Activated CD4-positive, alpha-beta memory T cell treated with anti-CD3 and anti-CD28 coated beads for 36 hours (primary cell): ENCODE measurements at places on chromosomes 7 and 10.

DNA sequence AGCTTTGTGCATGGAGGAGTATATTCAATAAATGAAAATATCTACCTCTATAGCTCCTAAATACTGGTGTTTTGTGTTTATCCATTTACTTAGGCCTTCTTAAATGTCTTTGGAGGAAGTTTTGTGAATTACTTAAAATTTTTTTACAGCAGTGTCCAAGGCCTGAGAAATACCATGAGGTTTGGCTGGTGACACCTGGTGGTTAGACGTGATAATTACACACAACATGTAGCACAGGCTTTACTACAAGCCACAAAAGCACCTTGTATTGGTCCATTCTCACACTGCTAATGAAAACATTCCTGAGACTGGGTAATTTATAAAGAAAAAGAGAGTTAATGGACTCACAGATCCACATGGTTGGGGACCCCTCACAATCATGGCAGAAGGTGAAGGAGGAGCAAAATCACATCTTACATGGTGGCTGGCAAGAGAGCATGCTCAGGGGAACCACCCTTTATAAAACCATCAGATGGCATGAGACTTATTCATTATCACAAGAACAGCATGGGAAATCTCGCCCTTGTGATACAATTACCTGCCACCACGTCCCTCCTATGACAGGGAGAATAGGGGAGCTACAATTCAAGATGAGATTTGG is 20.6 kb downstream of the HYAL4 start:
- DNase-seq, result peak; percentile 36

GRCh38 chr10:15857107-15857575 is 3.2 kb downstream of the MINDY3 start:
- DNase-seq, result no peak

DNA sequence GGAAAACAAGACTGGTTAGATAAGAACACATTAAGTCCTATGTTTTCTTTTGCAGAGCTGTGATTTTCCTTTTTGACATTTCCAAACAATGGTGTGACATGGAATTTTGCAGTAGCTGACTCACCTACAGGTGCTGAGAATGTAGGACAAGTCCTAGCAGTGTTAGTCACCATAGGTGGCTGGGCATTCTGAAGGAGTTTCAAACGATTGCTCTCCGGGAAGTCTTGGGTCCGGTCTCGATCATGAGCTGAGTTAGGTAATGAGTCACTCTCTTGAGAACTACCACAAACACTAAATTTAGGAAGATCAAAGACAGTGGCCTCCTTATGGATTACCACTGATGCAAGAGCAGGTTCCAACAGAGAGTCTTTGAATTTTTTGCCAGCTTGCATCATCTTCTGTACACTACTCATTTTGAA is 3.6 kb downstream of the FIGNL1 start:
- peak; percentile 49 for DNase-seq

DNA sequence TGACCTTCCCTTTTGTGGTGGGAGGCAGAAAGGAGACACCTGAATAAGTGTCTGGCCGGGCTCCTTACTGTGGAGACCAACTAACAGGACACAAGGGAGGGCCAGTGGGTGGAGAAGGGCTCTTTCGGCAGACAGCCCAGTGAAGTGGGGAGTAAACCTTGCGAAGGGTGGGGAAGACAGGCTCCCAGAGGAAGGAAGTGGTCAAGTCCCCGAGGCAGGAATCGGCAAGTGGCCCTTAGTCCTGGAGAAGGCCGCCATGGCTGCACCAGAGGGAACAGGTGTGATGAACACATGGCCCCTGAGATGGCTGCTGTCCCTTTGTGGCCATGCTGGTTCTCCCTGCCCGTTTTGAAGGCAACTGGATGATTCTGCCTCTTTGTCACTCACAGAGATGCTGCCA is 187.2 kb upstream of the IGFBP3 start:
- no peak for DNase-seq

DNA sequence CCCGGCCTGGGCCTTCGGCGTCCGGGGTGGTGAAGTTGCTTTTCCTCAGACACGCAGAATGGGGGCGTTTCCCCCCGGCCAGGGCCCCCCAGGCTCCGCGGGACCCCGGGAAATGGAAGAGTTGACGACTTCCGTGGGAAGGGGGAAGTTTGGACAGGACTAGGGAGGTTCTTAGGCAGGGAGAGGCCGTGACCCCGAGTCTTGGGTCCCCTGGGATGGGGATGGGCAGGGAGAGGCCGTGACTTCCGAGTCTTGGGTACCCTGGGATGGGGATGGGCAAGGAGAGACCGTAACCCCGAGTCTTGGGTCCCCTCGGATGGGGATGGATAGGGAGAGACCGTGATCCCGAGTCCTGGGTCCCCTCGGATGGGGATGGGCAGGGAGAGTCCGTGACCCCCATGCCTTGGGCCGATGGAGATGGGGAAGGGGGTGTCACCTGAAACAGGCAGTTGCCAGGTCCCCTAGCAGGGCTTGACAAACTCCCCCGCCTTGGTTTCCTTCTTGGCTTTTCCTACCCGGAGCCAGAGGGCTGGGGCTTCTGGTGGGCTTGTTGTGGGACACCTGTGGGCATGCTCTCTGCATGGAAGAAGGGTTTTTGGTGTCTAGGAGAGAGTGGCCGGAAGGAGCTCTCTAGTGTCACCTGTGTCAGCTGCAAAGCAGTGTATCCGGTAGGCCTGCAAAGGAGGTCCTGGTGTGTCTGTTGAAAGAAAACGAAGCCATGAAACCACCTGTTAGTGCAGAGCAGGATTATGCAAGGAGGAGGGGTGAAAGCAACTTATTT is 1.1 kb downstream of the TRRAP start:
- DNase-seq, result peak; percentile 80

DNA sequence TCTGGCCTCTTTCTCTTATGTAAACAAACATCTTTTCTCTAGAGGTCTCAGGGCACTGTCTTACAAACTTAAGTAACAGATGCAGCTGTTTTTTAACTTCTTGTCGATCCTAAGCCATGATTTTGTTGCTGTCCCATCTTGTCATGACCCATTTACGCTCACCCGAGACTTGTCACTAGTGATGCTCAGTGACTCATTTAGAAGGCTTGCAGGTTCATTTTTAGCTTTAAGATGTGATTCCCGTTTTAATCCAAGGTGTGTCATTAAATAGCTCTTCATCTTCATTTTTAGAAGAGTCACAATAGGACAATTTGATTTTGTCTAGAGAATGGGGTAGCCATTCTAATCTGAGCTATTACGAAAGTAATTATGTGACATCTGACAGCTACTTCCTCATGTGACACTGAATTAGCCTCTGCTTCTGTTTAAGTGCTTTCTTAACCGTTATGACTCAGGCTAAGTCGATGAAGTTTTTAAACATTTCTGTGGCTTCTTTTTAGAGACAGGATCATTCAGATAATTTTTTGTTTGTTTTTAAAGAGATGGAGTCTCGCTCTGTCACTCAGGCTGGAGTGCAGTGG is 42.7 kb downstream of the SPDYE5 start:
- DNase-seq, result no peak

DNA sequence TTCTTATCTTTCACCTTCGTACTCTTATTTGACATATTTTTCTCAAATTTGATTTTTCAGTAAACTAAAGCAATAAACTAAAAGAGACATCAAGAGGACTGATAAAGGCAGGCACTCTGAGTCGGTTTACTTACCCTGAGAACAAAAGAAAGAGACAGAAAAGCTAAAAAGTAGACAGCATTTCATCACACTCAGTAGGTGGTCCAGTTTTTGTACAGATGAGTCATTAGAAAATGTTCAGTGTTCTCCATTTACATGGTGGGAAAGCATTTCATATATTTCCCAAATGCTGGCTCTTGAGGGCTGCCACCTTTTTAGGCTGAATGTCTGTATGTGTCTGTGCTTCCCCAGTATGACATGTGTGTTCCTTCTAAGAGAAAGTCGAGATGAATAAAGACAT is 52.7 kb downstream of the NHLRC2 start:
- no peak for DNase-seq

DNA sequence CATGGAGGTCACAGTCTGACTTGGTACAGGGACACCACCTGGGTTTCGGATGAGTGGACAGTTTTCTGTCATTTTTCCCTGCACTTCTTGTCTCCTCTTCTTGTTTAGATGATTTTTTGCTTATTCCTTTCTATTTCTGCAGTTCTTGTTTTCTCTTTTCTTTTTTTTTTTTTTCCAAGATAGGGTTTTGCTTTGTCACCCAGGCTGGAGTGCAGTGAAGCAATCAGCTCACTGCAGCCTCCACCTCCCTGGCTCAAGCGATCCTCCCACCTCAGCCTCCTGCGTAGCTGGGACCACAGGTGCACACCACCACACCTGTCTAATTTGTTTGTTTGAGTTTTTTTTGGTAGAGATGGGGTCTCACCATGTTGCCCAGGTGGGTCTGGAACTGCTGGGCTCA is 49.7 kb upstream of the RASGEF1A start:
- no peak for DNase-seq

- no peak for DNase-seq
Observed at GRCh38 chr10:108362296-108362695, 1197.8 kb upstream of the SORCS1 start.

- DNase-seq, result no peak
Observed at GRCh38 chr10:14736043-14736442, 38.7 kb downstream of the FAM107B start.

- DNase-seq, result no peak
Observed at GRCh38 chr10:13724484-13724883, 137.7 kb downstream of the PRPF18 start.

- DNase-seq, result no peak
Observed at GRCh38 chr10:70320751-70321150, 36.9 kb upstream of the NPFFR1 start.

DNA sequence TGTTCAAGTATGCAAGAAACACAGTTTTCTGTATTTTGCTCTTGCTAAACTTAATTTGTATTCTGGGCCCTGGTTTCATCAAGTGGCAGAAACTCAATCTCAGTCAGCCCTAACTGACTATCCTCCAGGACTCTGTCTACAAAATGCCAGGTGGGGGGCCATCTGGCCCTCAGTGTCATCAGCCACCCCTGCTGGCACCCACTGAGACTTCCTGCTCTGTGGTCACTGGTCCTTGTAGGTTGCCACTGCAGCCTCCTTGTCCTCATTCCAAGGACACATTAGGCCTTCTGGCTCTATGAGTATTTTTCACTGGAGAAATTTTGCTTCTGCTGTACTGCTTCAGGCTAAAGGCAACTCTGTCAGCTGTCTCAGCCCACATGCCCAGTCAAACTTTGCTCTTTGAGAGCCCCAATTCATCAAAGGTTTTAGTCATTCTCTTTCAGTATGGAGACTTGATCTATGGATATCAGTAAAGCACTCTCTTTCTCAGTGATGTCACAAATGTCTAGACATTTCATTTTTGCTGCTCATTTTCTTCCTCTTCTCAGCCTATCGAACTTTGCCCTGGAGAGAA is 163.6 kb downstream of the KCND2 start:
- no peak for DNase-seq

- peak; percentile 58 for DNase-seq
Observed at GRCh38 chr7:74174606-74175082, 488 bp downstream of the EIF4H start.

DNA sequence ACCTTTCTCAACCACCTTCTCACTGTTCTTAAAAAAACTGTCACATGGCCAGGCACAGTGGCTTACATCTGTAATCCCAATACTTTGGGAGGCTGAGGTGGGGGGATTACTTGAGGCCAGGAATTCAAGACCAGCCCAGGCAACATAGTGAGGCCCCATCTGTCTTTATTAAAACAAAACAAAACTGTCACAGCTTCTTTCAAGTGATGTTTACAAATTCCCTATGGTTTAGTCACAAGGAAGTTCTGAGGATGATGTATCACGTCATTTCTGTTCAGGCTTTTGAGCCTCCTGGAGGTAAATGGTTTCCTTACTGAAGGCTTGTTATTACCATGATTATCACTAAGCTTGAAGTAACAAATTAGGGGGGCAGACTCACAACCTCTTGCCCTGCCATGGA is 186.2 kb downstream of the CFTR start:
- no peak for DNase-seq

DNA sequence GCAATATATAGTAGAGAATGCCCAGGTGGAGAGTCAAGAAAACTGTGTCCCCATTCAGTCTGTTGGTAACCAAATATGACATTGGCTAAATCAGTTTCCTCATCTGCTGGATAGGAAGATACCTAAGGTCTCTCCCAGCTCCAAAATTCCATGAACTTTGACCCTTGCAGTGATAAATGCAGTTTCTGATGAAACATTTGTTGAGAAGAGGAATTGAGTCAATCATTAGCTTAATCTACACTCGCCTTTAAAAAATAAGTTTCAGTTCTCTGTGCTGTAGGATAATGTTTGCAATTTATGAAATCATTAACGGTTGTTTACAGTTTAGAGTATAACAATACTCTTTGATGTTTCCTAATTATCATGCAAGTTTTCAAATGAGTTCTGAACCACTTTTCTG is 38.0 kb upstream of the SLC25A13 start:
- DNase-seq, result no peak

DNA sequence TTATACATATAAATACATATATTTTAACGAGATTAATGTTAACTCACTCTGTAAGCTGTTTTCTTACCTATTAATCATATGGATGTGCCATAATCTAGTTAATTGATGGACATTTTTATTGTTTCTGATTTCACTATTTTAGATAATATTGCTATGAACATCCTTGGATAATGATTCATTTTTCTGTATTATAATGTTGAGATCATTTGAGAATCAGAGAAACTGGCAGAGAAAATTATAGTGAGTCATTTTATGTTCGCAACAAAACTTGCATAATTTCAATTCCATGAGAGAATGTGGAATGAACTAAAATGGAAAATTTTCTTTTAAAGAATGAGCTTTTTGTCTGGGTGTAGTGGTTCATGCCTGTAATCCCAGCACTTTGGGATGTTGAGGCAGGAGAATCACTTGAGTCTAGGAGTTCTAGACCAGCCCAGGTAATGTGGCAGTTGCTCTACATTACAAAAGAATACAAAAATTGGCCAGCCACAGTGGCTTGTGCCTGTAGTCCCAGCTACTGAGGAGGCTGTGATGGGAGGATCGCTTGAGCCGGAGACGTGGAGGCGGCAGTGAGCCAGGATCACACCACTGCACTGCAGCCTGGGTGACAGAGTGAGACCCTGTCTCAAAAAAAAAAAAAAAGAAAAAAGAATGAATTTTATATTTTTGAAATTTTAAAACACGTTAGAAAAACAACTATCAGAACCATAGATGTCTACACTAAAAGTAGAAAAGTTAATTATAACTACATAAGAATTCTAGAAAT is 40.5 kb downstream of the PAPSS2 start:
- no peak for DNase-seq

- no peak for DNase-seq
Observed at GRCh38 chr7:101233907-101234547, 3.6 kb downstream of the CLDN15 start.

DNA sequence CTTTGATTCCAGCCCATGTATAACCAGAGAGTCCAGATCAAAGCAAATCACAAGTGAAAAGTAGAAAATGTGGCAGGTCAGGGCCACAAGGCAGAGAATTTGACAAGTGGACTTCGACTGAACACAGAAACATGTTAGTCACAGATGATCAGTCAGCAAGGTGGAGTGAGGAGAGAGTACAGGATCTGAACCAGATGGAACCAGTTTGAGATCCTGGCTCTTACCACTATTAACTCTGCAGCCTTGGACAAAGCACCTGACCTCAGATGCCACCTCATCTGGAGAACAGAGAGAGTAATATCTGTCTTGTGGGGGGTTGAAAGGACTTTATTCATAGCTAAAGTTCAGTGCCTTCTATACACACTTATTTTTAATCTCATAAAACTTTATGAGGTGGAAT is 4.4 kb downstream of the MRLN start:
- no peak for DNase-seq

- DNase-seq, result no peak
Observed at GRCh38 chr7:91128683-91129348, 135.4 kb upstream of the FZD1 start.

- no peak for DNase-seq
Observed at GRCh38 chr10:130746311-130746710, 565.2 kb downstream of the TCERG1L start.

- DNase-seq, result peak; percentile 48
Observed at GRCh38 chr7:143362131-143363015, at the start of gene FAM131B. Gene FAM131B (minus strand): TSS chr7:143362713. CDS start chr7:143362603, 110 bp downstream.

- DNase-seq, result no peak
Observed at GRCh38 chr7:43873300-43873699, 4.0 kb upstream of the MRPS24 start.
